Hematopoietic multipotent progenitor cell treated with erythropoietin and hydrocortisone succinate and interleukin-3 and kit ligand, for 17 days (in vitro differentiated cells): ENCODE measurements at places on chromosomes 3 and 15.

GRCh38 chr15:38554354-38554753 is 10.3 kb downstream of the RASGRP1 start:
- no peak for DNase-seq

- no peak for DNase-seq
Measured at GRCh38 chr15:101146118-101146702, 105.6 kb downstream of the CHSY1 start.

- no peak for DNase-seq
Measured at GRCh38 chr3:125478326-125478725, 41.7 kb downstream of the SNX4 start.

DNA sequence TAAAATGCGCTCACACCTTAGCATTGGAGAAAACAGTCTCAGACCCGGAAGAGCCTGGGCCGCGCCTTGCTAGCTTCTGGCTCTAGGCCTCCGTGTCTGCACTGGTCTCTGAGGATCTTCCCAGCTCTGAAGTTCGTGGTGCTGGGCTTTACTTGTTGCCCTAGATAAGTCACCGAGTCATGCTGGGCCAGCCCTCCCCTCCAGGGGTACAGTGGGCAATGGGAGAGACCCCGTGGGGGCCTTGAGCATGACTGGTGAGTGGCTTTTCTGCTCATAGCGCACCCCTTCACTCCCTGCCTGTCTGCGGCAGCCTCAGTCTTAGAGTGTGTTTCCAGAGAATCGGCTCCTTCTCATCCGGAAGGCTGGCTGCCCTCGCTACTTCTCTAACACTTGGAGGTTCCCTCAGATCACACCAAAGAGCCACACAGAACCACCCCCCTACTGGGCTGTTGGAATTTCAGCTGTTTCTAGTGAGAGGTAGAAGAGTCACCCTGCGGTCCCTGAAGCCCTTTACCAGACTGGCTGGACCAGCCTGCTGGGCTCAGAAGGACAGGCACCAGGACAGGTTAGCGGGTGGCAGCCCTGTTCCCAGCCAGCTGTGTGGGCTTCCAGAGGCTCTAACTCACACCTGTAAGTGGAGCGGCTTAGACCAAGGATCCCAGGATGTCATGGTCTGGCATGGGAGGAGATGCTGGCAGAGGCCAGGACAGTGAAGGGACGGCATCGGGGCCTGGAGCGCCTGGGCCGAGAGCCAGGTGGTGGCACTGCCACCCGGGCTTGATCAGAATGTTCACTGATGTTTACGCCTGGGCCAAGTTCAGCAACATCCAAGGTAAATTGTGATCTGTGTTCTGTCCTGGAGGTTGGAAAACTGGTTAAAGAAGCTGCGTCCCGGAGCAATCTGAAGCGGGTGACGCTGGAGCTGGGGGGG is 17.9 kb downstream of the ALDH1A3 start:
- DNase-seq, result no peak

- DNase-seq, result no peak
Measured at GRCh38 chr15:84824260-84825007, 7.3 kb downstream of the ALPK3 start.

GRCh38 chr3:124829178-124829818 is 57.9 kb downstream of the ITGB5 start:
- DNase-seq, result no peak

DNA sequence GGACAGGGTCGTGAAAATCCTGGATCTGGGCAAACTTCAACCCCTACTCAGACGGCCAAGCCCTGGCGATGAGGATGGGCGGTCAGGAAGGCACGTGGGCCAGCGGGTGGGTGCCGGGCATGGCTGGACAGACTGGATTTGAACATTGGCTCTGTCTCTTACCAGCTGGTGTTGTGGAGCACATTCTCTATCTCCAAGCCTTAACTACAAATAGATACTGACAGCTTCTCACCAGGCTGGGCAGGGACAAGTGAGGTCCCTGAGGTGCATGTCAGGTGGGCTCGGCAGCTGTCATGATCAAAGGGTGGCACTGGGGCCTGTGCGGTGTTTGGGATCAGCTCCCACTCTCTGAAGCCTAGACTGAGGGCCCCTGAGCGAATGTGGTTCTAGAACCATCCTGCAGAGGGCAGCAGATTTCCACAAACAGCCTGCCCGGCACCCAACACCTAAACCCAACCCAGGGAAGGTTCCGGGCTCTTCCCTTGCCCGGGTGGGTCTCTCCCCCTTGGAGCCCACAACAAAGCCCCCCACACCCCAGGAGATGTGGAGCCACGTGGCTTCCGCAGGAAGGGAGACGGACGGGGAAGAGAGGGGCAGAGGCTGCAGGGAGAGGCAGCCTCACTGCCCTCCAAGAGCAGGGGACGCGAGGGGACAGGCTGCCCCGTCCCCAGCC is 58.4 kb downstream of the RGMA start:
- peak; percentile 70 for DNase-seq

GRCh38 chr15:73282567-73283365 is 86.0 kb downstream of the HCN4 start:
- no peak for DNase-seq

- DNase-seq, result no peak
Measured at GRCh38 chr3:184259878-184260723, 1.3 kb downstream of the CAMK2N2 start.

DNA sequence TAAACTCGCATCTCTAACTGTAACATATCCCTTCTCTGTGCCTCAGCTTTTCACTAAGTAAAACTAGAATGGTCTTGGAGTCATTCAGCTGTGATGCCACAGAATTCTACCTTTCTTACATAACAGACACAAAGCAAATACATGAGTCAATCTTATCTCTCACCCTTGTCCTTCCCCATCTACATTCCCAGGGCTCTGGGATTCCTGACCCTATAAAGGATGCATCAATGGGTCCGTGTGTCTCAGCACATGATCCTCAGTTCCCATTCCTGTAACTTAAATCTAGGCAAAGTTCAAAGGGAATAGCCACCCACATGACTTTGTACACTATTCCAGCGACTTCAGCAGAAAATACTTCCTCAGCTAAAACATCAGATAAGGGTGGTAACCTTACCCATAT is 11.8 kb upstream of the ARL8B start:
- no peak for DNase-seq

DNA sequence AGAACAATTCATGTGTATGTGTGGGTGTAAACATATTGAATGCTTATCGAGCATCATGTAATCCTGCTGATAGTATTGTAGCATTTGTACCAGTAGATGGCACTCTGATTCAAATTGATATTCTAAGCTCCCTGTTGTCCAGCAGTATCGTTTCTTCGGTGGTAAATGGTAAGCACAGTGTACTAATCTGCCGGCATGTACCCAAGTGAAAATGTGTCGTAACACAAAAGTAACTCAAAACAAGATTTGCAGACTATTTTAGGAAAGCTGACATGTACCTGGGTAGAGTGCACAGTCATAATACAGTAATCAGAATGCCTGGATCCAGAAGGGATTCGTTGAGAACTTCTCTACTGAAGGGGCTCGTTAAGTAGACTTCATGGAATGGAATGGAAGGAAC is 31.7 kb upstream of the MNS1 start:
- DNase-seq, result peak; percentile 10

GRCh38 chr3:148643389-148643840 is 54.3 kb upstream of the AGTR1 start:
- no peak for DNase-seq

DNA sequence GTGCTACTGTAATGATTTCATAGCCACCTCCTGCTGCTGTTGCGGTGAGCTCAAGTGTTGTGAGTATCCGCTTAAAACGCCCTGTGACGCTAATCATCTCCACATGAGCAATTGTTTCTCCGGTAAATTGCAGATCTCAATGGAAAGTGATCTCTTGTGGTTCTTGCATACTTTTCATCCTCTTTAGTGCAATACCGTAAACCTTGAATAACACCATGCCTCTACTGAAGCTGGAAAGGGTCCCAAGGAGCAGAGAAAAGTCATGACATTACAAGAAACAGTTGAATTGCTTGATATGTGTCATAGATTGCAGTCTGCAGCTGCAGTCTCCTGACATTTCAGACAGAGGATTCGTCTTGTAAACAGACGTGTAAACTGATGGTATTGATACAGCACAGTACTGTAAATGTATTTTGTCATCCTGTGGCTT is 6.0 kb upstream of the CEMIP start:
- no peak for DNase-seq

- DNase-seq, result no peak
Measured at GRCh38 chr15:32682569-32682968, 35.2 kb upstream of the GREM1 start.

DNA sequence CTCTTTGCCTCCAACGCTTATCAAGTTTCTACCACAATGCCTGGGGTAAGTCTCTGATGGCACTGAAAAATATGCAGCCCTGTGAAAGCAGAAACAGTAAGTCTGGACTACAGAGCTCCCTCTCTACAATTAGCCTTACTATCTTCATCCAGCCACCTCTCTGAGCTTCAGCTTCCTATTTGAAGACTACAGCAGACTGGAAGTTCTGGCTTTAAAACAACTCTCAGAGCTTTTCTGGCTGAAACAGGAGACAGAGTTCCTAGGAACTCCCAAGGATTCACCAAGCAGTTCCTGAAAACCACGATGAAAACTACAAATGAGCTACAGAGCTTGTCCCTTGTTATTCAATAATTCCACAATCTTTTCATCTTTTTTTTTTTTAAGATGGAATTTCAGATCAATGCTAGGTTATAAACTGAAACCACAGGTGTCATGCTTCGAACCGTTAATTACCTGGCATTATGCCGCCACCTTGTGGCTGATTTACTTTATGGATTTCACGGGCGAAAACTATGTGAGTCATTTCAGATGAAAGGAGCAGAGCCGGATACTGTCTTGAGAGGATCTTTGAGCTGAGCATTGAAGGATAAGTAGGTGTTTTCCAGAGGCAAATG is 3.9 kb downstream of the CRYGS start:
- DNase-seq, result peak; percentile 89

DNA sequence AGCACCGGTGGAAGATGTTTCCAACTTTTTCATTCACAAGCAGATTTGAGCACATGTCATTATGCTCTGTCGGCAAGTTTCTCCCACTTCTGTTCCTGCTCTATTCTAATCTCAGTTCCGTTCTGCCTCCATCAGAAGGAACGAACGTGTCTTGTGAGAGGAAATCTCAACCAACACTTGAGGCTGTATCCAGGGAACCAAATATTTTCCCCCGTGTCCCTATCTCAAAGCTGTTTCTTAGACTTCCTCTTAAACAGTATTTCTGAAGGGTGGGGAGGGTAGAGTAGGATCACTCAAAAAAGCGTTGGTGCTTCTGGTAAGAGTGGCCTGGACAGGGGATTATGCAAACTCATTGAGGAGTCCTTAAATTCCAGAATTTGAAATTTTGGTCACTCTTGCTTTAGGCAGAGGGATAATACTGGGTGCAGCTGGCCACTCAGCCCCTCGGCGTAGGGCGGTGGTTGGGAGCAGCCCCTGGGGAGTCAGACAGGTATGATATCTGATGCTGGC is 54.9 kb downstream of the FRMD4B start:
- no peak for DNase-seq

GRCh38 chr3:189698811-189699210 is 67.6 kb downstream of the TP63 start:
- no peak for DNase-seq

GRCh38 chr3:5187920-5188418 is 462 bp downstream of the EDEM1 start:
- DNase-seq, result no peak

- DNase-seq, result no peak
Measured at GRCh38 chr3:11392014-11392859, 120.0 kb downstream of the ATG7 start.

GRCh38 chr15:31336593-31337295 is 10.1 kb downstream of the KLF13 start:
- no peak for DNase-seq

DNA sequence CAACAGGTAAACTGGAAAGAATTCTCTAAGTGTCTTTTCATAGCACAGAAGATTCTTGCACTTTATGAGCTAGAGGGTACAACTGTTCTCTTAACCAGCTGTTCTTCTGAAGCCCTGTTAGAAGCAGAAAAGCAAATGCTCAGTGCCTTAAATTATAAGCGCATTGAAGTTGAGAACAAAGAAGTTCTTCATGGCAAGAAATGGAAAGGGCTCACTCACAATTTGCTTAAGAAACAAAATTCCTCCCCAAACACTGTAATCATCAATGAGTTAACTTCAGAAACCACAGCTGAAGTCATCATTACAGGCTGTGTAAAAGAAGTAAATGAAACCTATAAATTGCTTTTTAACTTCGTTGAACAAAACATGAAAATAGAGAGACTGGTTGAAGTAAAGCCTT is 19.6 kb downstream of the PARP14 start:
- DNase-seq, result no peak

DNA sequence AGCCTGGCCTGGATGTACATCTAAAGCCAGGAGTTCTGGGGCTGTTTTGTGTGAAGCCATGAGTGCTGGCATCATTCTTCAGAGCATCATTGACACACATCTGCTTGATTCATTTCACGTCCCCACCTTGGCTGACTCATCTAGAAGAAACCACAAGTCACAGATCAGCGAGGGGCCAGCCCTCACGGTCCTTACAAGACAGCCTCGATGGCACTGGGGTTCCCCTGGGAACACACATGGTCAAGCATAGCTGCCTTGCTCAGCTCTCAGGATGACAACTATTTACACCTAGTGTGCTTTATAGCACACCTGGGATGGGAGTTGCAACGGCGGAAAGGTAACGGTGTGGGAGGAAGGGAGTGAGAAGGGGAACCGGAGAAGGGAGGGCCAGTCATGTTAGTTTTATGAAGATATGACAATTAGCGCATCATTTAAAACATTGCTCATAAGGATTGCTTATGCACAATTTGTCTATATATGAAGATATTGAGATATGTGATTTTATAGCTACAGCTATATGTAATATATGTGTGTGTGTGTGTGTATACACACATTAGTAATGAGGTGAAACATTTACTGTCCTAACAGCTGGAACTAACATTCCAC is 227.1 kb downstream of the RPLP1 start:
- no peak for DNase-seq

DNA sequence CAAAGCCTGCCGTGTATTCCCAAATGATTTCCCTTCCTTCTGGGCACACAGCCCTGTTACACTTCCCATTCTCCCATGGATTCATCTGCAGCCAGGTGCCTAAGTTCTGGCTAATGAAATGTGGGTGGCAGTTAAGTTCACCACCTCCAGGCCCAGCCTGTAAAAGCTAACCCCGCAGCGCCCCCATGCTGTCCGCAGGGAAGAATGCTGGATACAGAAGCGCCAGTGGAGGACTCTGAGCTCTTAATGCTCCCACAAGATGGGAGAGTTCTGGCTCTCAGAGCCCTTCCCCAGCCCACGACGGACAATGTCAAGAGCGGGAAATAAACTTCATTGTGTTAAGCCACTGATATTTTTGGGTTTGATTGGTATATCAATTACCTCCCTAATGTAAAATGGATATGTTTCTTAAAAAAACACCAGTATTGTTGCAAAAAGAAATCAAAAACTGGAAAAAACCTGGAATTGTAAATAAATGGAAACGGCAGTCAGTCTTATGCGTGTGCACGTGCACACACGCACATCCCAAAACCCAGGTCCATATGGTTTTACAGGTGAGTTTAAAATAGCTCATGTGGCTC is 37.7 kb upstream of the FGD5 start:
- peak; percentile 6 for DNase-seq

DNA sequence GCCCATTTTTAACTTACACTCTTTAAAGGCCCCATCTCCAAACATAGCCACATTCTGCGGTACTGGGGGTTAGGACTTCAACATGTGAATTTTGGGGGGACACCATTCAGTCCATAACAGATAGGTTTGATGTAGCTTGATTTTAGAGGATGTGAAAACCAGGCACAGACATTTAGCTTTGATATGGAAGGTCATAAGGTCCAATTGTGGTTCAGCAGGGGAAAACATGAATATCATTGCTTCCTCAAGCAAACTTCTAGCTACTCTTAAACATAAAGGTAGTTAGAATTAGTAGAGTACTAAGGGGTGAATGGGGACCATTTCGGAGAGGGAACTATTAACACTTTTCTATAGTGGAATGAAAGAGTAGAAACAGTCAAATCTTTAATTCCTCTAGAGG is 13.6 kb upstream of the NFKBIZ start:
- DNase-seq, result no peak
